ENCODE measurements at places on chromosomes 1 and 21. TPM values are rescaled to one million over a fixed set of nuclear protein-coding genes. Genes with fewer than 3 reads are reported as not detected.
A peak's percentile ranks its signal among the peaks of the same experiment; 100 is the strongest.

GRCh38 chr1:36776948-36777831, 257.1 kb downstream of the GRIK3 start:
- H3K4me1 ChIP-seq, result no peaks in the 10 kb centered on the region
- DNase-seq, result no peak
- H3K27ac ChIP-seq, result no peak overlapping the region

DNA sequence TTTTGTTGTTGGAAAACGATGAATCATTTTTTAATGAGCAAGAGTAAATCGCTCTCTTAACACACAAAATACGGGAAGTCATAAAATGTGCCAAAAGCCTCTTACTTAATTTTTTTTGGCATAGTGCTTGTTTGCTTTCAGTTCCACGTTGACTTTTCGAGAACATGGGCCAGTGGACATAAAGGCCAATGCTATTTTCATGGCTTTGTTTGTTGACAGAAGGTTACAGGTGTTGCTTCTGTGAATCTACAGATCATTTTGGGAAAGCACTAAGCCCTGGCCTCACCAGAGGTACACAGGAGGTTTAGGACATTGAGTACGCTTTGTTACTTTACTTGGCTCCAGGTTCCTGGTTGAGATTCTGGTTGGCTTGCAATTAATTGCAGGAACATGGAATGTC, 199.4 kb upstream of the HMCN1 start:
- H3K4me3 ChIP-seq, result no peak overlapping the region
- no peaks in the 10 kb centered on the region for H3K36me3 ChIP-seq
- no peak for DNase-seq
- H3K27me3 ChIP-seq, result no peaks in the 10 kb centered on the region

- no peaks in the 10 kb centered on the region for H3K27me3 ChIP-seq
- H3K4me1 ChIP-seq, result no peaks in the 10 kb centered on the region
- H3K36me3 ChIP-seq, result no peaks in the 10 kb centered on the region
Observed at GRCh38 chr1:230285351-230285750, 140.8 kb downstream of the PGBD5 start.

DNA sequence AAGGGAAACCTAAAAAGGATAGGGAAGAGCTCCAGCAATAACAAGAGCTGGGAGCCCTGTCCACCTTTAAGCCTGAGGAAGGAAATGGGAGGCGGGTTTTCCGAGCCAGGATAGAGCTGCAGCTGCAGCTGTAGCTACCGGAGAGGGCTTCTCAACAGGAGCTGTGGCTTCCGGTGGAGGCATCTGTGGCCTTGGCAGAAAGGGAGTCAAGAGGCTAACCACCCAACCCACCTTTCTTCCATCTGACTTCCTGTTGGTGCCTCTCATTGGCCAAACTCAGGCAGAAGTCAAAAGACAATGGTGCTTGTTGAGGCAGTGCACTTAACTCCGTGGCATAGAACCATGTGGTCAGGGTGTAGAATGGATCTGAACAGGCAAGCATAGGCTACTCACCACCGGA, 313.1 kb upstream of the DAB1 start:
- H3K36me3 ChIP-seq, result no peaks in the 10 kb centered on the region
- no peaks in the 10 kb centered on the region for H3K27me3 ChIP-seq
- H3K4me1 ChIP-seq, result no peaks in the 10 kb centered on the region
- H3K27ac ChIP-seq, result no peak overlapping the region
- DNase-seq, result no peak

GRCh38 chr1:39061951-39062350, 35.8 kb downstream of the NDUFS5 start:
- no peaks in the 10 kb centered on the region for H3K4me1 ChIP-seq
- DNase-seq, result no peak
- H3K27ac ChIP-seq, result no peak overlapping the region
- H3K36me3 ChIP-seq, result no peaks in the 10 kb centered on the region
- H3K4me3 ChIP-seq, result no peak overlapping the region
- H3K27me3 ChIP-seq, result no peaks in the 10 kb centered on the region

GRCh38 chr21:46457801-46458314, 833 bp upstream of the DIP2A start:
- DNase-seq, result peak; percentile 46
- peaks cover 4% of the 10 kb centered on the region for H3K36me3 ChIP-seq
- H3K4me3 ChIP-seq, result peak overlapping the region; percentile 76
- H3K4me1 ChIP-seq, result peaks cover 27% of the 10 kb centered on the region
- H3K27ac ChIP-seq, result peak overlapping the region; percentile 90

The OR2L2 gene
- polyA plus RNA-seq, result not detected

DNA sequence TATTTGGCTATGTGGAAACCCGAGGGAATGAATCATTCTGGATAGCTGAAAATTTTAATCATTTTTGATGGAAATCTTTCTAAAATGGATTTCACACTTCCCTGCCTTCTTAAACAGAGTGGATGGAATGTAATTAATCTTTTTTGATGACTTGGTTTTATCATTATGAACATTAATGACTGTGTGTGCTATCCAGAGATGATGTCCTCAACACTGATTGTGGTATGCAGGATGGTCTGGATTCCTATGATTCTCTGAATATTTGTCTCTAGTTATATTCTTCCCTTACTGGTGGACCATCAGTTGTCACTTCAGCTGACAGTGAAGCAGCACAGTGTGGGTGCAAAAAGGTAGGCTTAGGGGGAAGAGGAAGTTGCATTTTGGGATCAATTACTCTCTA, 513.5 kb downstream of the LMO4 start:
- no peak overlapping the region for H3K27ac ChIP-seq
- H3K4me1 ChIP-seq, result no peaks in the 10 kb centered on the region
- H3K36me3 ChIP-seq, result no peaks in the 10 kb centered on the region
- no peaks in the 10 kb centered on the region for H3K27me3 ChIP-seq
- H3K4me3 ChIP-seq, result no peak overlapping the region

DNA sequence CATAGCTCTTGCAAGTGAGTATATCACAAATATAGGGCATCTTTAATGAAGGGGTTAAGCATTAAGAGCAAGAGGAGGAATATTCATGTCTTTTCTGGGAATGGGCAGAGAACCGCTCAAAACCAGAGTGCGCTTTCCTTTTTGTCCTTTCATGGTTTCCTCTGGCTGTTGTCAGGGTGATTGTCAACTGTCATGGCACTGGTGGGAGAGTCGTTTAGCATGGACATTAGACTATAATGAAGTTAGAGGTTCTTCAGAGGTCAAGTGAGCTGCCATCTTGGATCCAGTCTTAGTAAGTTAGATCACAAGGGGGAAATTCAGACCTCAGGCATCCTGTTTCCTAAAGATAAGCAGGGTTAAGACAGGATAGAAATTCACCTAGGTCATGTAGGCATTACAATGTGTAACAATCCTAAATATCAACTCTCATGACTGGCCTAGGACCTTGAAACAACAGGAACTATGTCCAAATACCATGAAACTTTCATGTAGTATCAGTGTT, 12.1 kb upstream of the COA6 start:
- no peaks in the 10 kb centered on the region for H3K36me3 ChIP-seq
- no peak for DNase-seq
- no peak overlapping the region for H3K4me3 ChIP-seq
- no peaks in the 10 kb centered on the region for H3K4me1 ChIP-seq

DNA sequence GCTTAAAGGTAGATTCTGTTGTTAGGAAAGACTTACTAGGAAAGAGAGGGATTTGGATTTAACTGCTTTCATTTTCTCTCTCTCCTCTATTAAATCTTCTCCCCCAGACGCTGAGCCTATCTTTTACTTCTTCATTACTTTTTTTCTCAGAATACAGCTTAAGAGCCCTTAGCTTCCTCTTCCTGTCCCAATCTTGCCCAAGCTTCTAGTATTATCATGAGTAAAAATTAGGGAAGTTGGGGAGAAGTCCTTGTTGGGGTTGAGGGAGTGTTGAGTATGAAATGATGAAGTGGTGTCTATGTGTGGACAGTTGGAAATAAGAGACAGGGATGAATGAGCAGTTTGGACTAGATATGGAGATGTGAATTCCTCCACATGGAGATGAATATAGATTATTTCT, 35.0 kb downstream of the ACP6 start:
- H3K4me3 ChIP-seq, result no peak overlapping the region
- no peaks in the 10 kb centered on the region for H3K4me1 ChIP-seq
- DNase-seq, result no peak
- H3K36me3 ChIP-seq, result no peaks in the 10 kb centered on the region
- no peak overlapping the region for H3K27ac ChIP-seq
- H3K27me3 ChIP-seq, result no peaks in the 10 kb centered on the region

DNA sequence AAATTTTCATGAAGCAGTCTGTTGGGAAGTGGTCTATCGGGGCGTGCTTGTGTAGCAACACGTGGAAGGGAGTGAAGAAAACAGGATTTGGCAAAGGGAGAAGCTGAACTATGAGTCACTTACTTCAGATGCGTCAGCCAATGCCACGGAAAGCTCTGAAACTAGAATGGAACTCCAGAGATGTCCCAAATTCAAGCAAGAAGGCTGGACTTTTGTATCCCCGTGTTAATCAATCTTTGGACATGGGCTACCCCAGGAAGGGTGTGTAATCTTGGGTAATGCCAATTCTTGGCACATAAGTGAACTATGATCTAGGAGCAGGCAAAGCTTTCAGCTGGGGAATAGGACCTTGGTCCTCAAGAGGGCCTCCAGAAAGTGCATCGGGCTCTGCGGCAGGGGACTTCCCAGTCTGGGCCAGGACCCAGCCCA, 102.6 kb downstream of the ADSS2 start:
- H3K27me3 ChIP-seq, result no peaks in the 10 kb centered on the region
- H3K4me3 ChIP-seq, result no peak overlapping the region
- H3K36me3 ChIP-seq, result no peaks in the 10 kb centered on the region
- DNase-seq, result no peak
- H3K4me1 ChIP-seq, result no peaks in the 10 kb centered on the region
- H3K27ac ChIP-seq, result no peak overlapping the region

DNA sequence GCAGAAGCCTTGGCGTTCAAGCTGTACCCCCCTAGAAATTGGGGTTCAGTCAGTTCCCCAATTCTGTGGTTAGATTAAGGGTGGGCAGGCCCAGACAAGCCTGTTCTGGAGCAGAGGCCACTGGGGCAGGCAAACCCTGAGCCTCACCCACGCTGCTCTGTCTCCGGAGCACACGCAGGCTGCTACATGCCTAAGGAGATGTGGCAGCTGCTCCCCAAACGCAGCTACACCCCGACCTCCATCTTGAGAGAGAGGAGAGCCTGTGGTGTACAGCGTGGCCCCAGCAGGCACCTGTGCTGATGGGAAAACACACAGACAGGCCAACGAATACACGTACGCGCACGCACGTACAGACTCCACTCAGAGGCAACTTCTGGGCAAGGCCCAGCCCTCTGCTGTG, 33.9 kb upstream of the GRHL3 start:
- no peak overlapping the region for H3K27ac ChIP-seq
- no peaks in the 10 kb centered on the region for H3K27me3 ChIP-seq
- no peak for DNase-seq

The FLG2 gene
- polyA plus RNA-seq, result not detected

DNA sequence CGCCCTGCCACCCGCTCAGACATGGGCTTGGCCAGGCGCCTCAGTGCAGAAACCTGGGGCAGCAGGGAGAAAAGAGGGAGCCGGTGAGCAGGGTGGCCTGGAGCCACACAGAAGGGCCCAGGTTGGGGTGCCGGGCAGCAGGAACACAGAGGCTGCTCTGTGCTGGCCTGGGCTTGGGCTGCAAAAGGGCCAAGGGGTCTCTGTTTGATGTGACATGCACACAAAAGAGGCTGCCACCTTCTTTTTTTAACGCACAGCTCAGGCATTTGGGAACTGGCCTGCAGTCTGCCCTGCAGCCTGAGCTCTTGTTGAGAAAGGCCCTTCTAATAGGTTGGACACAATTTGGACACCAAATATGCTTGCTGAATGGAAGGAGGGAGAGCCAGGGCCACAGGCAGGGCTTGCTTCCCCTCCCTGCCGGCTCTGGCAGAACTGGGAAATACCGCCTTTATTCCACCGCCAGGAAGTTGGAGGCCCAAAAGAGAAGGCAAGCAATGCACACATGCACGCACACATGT, 32.4 kb downstream of the KIF21B start:
- no peaks in the 10 kb centered on the region for H3K4me1 ChIP-seq
- peaks cover 36% of the 10 kb centered on the region for H3K36me3 ChIP-seq
- H3K4me3 ChIP-seq, result no peak overlapping the region
- H3K27ac ChIP-seq, result no peak overlapping the region

DNA sequence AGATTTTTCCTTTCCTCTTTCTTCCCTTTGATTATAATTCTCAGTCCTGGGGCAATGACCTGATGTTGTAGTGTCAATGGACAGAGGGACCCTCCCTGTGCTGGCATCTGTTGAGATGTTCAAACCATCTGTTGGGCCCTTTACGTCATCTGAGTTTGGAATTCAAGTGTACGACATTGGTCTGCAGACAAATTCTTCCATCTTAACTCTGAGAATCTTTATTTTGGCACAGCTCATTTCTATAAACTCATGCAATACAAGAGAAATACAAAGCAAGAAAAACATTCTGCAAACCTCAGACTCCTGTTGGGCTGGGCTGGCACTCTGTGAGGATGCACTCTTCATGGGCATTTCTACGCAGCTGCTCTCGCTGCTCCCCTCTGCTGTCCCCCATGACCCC, 54.2 kb downstream of the IFI44 start:
- H3K4me3 ChIP-seq, result no peak overlapping the region
- no peaks in the 10 kb centered on the region for H3K27me3 ChIP-seq
- H3K36me3 ChIP-seq, result no peaks in the 10 kb centered on the region
- no peaks in the 10 kb centered on the region for H3K4me1 ChIP-seq
- no peak for DNase-seq
- no peak overlapping the region for H3K27ac ChIP-seq

- H3K4me1 ChIP-seq, result peaks cover 39% of the 10 kb centered on the region
- H3K36me3 ChIP-seq, result peaks cover 15% of the 10 kb centered on the region
- H3K4me3 ChIP-seq, result no peak overlapping the region
- H3K27me3 ChIP-seq, result no peaks in the 10 kb centered on the region
- peak overlapping the region; percentile 94 for H3K27ac ChIP-seq
Observed at GRCh38 chr1:8397511-8397910, 79.6 kb downstream of the SLC45A1 start.

The BCAN gene
- polyA plus RNA-seq, result 0.05 TPM

GRCh38 chr1:174999936-175000696, at the start of gene CACYBP:
TSS of gene CACYBP (plus strand) at chr1:174999947. CDS start at chr1:175000181, 234 bp downstream.
- H3K27me3 ChIP-seq, result no peaks in the 10 kb centered on the region
- peaks cover 29% of the 10 kb centered on the region for H3K4me1 ChIP-seq
- peak within 1 kb of the TSS; percentile 89 for H3K4me3 ChIP-seq
- peak; percentile 54 for DNase-seq

DNA sequence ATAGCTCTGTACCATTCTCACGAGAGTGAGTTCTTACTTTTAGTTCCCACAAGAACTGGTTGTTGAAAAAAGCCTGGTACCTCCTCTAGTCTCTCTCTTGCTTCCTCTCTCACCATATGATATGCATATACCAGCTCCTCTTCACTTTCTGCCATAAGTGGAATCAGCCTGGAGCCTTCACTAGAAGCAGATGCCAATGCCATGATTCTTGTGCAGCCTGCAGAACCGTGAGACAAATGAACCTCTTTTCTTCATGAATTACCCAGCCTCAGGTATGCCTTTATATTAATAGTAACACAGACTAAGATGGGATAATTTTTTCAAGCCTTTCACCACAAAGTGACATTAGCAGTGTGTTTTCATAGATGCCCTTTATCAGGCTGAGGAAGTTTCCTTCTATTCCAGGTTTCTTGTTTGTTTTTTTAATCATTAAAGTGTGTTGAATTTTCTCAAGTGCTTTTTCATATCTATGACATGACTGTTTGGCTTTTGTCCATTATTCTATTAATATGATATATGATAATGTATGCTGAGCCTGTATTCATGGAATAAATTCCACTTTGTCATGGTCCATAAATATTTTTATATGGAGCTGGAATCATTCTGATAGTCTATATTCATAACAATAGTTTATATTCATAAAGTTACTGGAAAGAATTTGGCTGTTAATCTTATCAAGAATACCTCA, 40.7 kb upstream of the C1orf185 start:
- no peak overlapping the region for H3K4me3 ChIP-seq
- no peaks in the 10 kb centered on the region for H3K4me1 ChIP-seq
- no peaks in the 10 kb centered on the region for H3K36me3 ChIP-seq
- H3K27ac ChIP-seq, result no peak overlapping the region
- no peaks in the 10 kb centered on the region for H3K27me3 ChIP-seq

The LRRC3 gene
- polyA plus RNA-seq, result 2.0 TPM

Measured in lung (tissue), 17 donors.